ENCODE measurements at places on chromosomes 4 and X. TPM values are rescaled to one million over a fixed set of nuclear protein-coding genes. Genes with fewer than 3 reads are reported as not detected.

FNIP2 gene
- 0.04 TPM for polyA plus RNA-seq

MAGED4B gene
- not detected for polyA plus RNA-seq

GIMD1 gene
- polyA plus RNA-seq = not detected

STATH gene
- polyA plus RNA-seq = not detected

IL9R gene
- 5.9 TPM for polyA plus RNA-seq

TMEM128 gene
- 31.8 TPM for polyA plus RNA-seq

FLNA gene
- 325 TPM for polyA plus RNA-seq

CLTRN gene
- polyA plus RNA-seq = 0.49 TPM

CT47B1 gene
- polyA plus RNA-seq = not detected

GDI1 gene
- polyA plus RNA-seq = 31.4 TPM

COX7B2 gene
- polyA plus RNA-seq = not detected

AFP gene
- not detected for polyA plus RNA-seq

GPR143 gene
- not detected for polyA plus RNA-seq

CHRNA9 gene
- polyA plus RNA-seq = not detected

SOWAHB gene
- not detected for polyA plus RNA-seq

DCAF16 gene
- polyA plus RNA-seq = 13.7 TPM

PCDH19 gene
- not detected for polyA plus RNA-seq

P2RY10 gene
- 58.6 TPM for polyA plus RNA-seq

FHDC1 gene
- not detected for polyA plus RNA-seq

LEF1 gene
- polyA plus RNA-seq = 20.6 TPM

C1QTNF7 gene
- polyA plus RNA-seq = not detected

YTHDC1 gene
- 31.0 TPM for polyA plus RNA-seq

CDKL5 gene
- polyA plus RNA-seq = 6.0 TPM

UCP1 gene
- not detected for polyA plus RNA-seq

PCDH10 gene
- polyA plus RNA-seq = not detected

NAA11 gene
- polyA plus RNA-seq = not detected

PRRG3 gene
- not detected for polyA plus RNA-seq

ASMTL gene
- polyA plus RNA-seq = 31.8 TPM

RAB40A gene
- 0.05 TPM for polyA plus RNA-seq

TBC1D9 gene
- 3.3 TPM for polyA plus RNA-seq

PCYT1B gene
- polyA plus RNA-seq = not detected

NEUROG2 gene
- 0.92 TPM for polyA plus RNA-seq

CRMP1 gene
- 1.4 TPM for polyA plus RNA-seq

EDA2R gene
- polyA plus RNA-seq = 10.8 TPM

TMSB15A gene
- polyA plus RNA-seq = not detected

SLC16A2 gene
- polyA plus RNA-seq = 0.06 TPM

PCDH18 gene
- 0.73 TPM for polyA plus RNA-seq

IL3RA gene
- polyA plus RNA-seq = 14.7 TPM

CCDC110 gene
- polyA plus RNA-seq = 3.1 TPM

ZNF157 gene
- 0.16 TPM for polyA plus RNA-seq

L1CAM gene
- 0.22 TPM for polyA plus RNA-seq

VCX gene
- polyA plus RNA-seq = not detected

ARHGEF6 gene
- polyA plus RNA-seq = 13.7 TPM

GYPE gene
- 0.75 TPM for polyA plus RNA-seq

SEPTIN11 gene
- polyA plus RNA-seq = 93.9 TPM

TEX11 gene
- polyA plus RNA-seq = not detected

ARMCX4 gene
- polyA plus RNA-seq = 1.6 TPM

NEXMIF gene
- 1.5 TPM for polyA plus RNA-seq

ATP7A gene
- 7.1 TPM for polyA plus RNA-seq

CPZ gene
- not detected for polyA plus RNA-seq

Data from GM12878 (cell line).